Osteoblast (primary cell): ENCODE measurements at places on chromosomes 5 and 9. TPM values are rescaled to one million over a fixed set of nuclear protein-coding genes. Genes with fewer than 3 reads are reported as not detected.

DNA sequence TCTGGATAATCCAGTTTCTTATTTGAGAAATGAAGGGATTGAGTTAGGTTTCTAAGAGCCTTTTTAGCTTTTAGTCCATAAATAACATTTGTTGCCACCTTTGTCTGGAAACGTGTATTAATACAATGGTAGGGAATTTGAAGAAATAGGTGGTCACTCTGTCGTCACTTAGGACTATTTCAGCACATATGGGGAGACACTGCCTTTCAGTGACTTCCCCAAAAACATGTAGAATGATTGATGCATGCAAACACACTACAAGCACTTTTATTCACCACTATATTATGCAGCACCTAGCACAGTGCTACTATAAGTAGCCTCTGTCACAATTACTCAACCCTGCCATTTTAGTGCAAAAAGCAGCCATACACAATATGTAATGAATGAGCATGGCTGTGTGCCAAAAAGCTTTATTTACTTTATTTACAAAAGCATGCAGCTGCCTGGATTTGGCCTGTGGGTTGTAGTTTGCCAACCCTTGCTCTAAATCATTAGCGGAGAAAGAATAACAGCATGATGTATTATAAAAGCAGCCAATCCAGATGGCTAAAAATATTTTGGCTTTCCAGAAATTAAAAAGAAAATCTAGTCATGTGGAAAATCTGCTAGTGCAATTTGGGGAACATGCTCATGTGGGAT is 154.2 kb upstream of the HMHB1 start:
- no peaks in the 10 kb centered on the region for H3K4me1 ChIP-seq
- no peak overlapping the region for H3K4me3 ChIP-seq
- no peaks in the 10 kb centered on the region for H3K27me3 ChIP-seq
- no peak for DNase-seq
- H3K27ac ChIP-seq = no peak overlapping the region

- H3K36me3 ChIP-seq = no peaks in the 10 kb centered on the region
- DNase-seq = no peak
- no peaks in the 10 kb centered on the region for H3K4me1 ChIP-seq
- H3K4me3 ChIP-seq = no peak overlapping the region
- no peaks in the 10 kb centered on the region for H3K27me3 ChIP-seq
- no peak overlapping the region for H3K27ac ChIP-seq
These were observed 65.7 kb downstream of the EFNA5 start for GRCh38 chr5:107604990-107605389.

- H3K4me1 ChIP-seq = peaks cover 13% of the 10 kb centered on the region
- H3K27me3 ChIP-seq = no peaks in the 10 kb centered on the region
- H3K36me3 ChIP-seq = no peaks in the 10 kb centered on the region
- no peak overlapping the region for H3K4me3 ChIP-seq
- no peak overlapping the region for H3K27ac ChIP-seq
- DNase-seq = peak; percentile 34
These were observed 232.3 kb upstream of the TBCA start for GRCh38 chr5:78008356-78008967.

- H3K4me1 ChIP-seq = peaks cover 24% of the 10 kb centered on the region
- H3K27ac ChIP-seq = peak overlapping the region; percentile 27
- peaks cover 5% of the 10 kb centered on the region for H3K36me3 ChIP-seq
- no peak for DNase-seq
- H3K4me3 ChIP-seq = no peak overlapping the region
These were observed 46.6 kb downstream of the ADAMTSL1 start for GRCh38 chr9:18520416-18521047.

- peak overlapping the region; percentile 81 for H3K4me3 ChIP-seq
- H3K27ac ChIP-seq = peak overlapping the region; percentile 38
- peaks cover 20% of the 10 kb centered on the region for H3K4me1 ChIP-seq
- H3K36me3 ChIP-seq = no peaks in the 10 kb centered on the region
- peak; percentile 98 for DNase-seq
- H3K27me3 ChIP-seq = peaks cover 6% of the 10 kb centered on the region
These were observed 2.5 kb downstream of the TLE1 start for GRCh38 chr9:81686614-81687520.

DNA sequence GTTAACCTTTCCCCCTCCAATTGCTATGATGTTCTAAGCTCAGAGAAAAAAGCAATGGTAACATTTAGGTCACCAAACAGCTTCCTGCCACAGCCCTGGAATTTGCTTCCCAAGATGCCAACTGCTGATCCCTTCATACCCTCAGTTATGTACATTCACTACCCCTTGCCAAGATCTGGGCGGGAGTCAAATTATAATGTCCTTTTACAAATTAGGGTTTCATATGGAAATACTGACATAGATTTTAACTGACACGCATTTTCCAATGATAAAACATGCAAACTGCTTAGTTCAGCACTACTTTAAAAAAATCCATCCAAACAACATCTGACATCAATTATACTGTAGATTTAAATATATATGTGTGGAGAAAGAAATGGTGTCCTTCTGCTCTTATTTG is 5.0 kb downstream of the LOX start:
- H3K27me3 ChIP-seq = no peaks in the 10 kb centered on the region
- peaks cover 77% of the 10 kb centered on the region for H3K36me3 ChIP-seq
- peak overlapping the region; percentile 36 for H3K4me3 ChIP-seq
- DNase-seq = no peak

Gene KCNIP1
- not detected in 2 replicates for total RNA-seq

Gene SPATA31C2
- not detected in 2 replicates for total RNA-seq
